Islet precursor cell (in vitro differentiated cells): ENCODE measurements at places on chromosomes 13 and 19.

- no peak for DNase-seq
These were observed 924 bp downstream of the TNFSF13B start for GRCh38 chr13:108270442-108270841.

DNA sequence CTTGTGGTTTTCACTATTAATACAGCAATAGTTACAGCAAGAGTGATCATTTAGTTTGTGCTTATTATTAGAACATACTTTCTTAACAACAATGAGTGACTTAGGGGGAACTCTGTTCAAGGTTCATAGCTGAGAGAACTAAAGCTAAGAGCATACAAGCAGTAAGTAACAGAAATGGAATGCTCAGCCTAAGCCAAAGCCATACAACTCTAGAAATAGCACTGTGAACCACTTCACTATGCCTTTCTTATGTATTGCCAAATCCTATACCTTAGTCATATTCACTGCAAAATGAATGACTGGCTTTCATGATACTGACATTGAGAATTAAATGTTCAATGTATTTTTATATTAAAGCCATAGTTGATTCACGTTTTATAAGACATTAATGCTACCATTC lies 599.7 kb upstream of the SLITRK1 start:
- no peak for DNase-seq

DNA sequence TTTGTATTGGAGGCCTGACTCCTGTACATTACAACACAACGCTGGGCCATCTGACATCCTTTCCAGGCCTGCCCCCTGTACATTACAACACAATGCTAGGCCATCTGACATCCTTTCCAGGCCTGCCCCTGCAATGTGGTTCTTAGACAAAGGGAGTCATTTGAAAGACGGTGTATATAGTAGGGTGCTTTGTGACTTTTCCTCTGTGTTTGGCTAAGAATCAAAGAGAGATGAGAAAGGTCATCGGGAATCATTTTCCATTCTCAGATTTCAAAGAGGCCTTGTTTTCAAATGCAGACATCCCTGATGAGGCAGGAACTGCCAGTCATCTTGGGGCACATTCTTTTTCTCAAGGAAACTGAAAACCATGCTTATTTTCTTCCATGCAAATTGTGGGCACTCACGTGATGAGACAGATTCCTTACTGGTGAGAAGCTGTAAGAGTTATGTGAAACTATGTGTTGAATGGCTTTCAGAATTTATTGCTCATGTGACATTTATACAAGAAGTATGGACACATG lies 551.6 kb downstream of the MYO16 start:
- no peak for DNase-seq

DNA sequence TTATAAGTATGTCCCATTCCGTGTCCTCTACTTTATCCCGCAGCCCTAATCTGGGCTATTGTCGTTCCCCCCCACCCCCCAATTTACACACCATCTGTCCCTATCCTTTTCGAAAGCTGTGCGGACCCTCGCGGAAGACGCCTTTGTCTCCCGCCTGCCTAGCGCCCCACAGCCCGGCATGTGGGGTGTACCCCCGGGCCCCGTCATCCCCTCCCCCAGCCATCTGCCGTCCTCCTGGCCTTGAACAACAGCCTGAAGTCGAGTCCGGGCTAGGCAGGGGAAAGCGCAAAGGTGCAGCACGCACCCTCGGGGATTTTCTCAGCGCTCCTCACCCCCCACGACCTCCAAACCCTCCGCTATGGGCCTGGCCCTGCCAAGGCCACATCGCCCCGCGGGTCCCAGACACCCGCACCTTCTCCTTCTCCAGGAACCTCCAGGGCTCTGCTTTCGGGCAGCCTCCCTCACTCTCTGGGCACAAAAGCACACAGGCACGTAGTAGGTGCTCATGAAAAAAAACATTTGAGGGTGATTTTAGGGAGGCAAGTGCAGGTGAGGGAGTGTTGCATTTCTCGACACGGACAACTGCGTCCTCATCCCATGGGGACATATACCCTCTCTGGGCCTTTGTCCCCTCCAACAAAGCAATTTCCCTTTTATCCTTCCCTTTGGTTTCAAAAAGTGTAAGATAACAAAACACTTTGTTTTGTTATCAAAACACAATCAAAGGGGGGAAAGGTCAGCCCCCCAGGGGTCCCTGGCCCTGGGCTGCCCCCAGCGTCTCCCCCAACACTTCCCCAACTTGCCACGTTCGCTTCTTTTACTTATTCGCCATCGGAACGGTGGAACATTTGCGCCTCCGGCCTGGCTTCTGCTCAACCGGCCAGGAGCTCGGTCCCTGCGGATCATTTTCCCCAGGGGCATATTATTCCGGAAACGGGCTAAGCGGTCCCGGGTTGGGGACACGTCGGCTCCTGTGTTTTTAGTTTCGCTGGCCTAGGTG lies 16.4 kb downstream of the CCDC124 start:
- no peak for DNase-seq

DNA sequence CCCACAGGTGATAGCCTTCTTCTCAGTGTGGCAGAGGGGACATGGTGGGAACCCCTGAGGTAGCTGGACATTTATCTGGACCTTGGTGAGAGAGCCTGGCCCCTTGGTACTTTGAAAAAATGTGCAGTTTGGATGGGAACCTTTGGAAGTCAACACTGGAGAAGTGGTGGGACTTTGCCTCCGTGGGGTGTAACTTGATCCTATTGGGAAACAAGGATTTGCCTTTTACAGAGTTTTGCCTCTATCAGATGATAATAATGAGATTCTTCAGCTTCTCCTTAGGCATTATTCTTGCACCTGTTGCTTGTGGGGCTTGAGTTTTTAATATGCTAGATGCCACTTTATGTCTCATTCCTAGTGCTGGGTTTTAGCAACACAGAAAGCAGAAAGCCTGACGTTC lies 99.0 kb downstream of the ERCC5 start:
- no peak for DNase-seq

- no peak for DNase-seq
These were observed 47.0 kb upstream of the TCF3 start for GRCh38 chr19:1699386-1699785.

- DNase-seq = no peak
These were observed 572 bp downstream of the UGGT2 start for GRCh38 chr13:96052656-96053002.

GRCh38 chr19:41297628-41298347 lies 12.2 kb upstream of the CCDC97 start:
- no peak for DNase-seq

DNA sequence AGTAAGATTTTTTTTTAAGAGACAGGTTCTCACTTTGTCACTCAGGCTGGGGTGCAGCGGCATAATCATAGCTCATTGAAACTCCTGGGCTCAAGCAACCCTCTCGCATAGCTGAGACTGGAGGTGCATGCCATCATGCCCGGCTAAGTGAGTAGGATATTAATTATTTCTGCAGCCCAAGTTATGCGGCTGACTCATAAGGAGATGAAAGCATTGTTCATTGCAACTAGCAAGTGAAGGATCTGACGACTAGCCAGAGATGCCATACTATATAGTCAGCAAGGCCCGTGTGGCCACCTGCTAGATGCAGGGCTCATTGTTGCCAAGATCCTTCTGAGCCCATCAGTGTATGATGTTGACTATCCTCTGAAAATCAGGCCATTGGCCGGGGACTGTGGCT lies 45.2 kb downstream of the ABCC4 start:
- peak; percentile 77 for DNase-seq

- no peak for DNase-seq
These were observed 203.0 kb downstream of the ITGBL1 start for GRCh38 chr13:101655435-101655834.

DNA sequence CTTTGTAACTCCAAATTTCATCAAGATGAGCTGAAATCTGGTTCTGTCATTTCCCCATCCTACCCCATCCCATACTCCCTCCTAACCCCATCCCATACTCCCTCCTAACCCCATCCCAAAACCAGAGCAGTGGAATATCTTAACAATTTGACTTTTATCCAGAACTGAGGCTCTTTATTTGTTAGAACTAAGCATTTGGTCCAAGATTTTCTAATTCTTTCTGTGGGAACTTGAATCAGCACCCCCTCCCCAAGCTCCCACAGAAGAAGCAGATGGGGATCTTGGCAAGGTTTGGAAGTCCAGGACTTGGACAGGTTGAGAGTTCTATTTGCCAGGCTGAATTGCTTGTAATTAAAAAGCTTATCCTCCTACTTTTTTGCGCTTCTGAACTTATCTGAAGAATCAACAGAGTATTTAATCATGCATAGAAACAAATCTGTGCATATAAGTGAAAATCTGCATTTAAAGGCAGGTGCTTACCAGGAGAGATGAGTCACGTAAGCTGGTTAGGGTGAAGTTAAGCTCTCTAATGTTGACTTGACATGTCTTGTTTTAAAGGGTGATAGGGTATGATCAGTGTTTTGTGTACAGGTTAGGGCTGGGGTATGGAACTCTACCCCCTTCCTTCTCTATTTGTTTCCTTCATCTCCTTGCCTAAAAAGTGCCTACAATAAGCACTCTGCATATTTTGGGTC lies 111.1 kb downstream of the COG6 start:
- DNase-seq = no peak

GRCh38 chr19:1286487-1287353 lies 1.0 kb downstream of the EFNA2 start:
- DNase-seq = no peak

- DNase-seq = no peak
These were observed 171.4 kb downstream of the SUCLA2 start for GRCh38 chr13:47829690-47830089.

DNA sequence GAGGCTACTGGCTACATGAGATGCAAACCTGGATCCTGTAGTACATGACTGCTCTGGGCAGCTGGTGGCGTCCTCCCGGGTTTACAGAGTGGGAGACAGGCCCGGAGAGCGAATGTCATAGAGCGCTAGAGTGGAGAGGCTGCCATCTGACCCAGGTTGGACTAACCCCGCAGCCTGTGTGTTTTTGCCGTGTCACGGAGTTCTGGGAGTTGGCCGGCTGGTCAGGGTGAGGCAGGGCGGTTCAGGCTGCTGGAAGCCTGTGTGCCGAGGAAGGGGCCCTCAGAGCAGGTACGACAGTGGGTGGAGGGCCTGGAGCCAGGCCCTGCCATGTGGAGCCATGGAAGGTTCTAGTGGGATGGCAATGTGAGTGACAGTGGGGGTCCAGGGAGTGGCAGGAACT lies 12.5 kb downstream of the CRTC1 start:
- DNase-seq = no peak

GRCh38 chr13:50915565-50915964 lies 6.0 kb downstream of the RNASEH2B start:
- no peak for DNase-seq

DNA sequence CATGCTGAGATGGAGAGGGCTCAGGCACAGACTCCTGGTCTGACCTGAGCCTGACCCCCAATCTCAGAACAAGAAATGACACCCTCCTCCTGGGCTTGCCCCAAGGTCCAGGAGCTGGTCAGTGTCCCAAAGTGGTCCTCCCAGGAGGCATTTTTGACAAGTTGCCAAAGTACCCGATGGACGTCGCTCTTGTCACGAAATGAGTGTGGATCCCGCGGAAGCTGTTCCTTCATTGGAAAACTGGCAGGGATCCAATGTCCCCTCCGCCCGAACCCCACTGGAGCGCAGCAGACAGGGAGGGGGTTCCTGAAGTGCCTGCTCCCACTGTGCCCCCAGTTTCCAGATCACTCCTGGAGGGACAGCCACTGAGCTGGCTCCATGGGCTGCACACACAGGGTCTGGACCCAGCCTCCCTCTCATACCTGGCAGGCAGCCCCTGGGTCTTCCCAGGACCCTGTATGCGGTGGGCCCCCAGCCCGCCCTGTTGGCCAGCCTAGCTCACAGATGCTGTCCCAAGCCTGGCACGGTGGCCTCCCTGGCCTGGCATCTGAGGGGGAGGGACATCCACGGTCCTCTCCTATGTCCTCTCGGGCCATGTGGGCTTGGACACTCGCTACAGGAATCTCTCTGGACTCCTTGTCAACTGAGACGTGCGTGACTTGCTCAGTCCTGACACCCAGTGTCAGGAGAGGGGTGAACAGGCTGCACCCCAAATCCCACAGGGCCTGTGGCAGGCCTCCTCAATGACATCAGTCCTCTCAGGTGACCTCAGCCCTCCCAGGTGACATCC lies 12.8 kb upstream of the ZNF14 start:
- no peak for DNase-seq

GRCh38 chr19:5290336-5291262 lies 50.0 kb downstream of the PTPRS start:
- no peak for DNase-seq

DNA sequence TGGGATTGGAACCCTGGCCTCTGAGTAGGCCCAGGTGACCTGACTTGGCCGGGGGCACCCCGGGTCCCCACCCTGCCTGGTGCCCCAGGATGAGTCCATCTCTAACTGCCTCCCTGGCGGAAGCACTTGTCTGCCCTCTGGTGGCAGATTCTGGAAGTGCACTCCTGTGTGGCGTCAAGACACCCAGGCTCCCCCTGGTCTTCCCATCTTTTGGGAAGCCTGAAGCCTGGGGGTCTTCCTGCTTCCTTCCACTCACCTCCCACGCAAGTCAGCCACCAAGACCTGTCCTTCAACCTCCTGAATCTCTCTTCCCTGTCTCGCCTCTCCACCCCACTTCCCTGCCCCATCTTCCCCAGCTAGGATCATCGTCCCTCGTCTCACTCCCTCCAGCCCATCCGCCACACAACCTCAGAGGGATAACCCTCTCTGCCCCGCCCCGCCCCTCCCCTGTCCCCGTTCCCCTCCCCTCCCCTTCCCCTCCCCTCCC lies 7.4 kb downstream of the RABAC1 start:
- peak; percentile 89 for DNase-seq

DNA sequence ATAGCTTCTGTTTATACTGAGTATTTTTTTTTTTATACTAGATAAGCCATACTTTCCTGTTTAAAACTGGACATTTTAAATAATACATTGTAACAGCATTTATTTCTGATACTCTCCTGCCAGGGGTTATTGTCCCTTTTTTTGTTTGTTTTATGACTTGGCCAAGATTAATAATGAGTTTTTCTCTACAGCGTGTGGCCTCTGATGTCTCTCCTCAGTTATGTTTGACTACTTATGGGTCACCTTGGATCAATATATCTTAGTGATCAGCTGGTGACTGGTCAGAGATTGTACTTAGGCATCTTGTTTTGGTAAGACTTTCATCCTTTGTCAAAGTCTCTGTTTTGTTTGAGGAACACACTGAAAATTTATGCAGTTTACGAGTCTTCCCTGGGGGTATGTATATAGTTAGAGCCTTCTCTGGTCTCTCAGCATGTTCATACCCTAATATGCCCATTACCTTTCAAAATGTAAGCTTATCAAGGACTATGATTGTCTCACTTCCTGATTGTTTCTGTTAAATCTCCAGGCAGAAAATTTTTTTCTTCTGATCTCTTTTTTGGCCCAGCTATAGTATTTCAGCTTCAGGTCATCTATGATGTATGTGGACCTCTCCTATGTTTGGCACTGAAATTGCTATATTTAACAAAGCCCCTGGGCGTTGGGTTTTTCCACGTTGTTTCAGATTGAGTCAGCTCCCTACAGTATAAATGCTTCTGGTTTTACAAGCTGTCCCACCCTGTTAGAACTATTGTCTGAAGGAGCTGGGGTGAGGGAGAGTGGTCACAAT lies 87.9 kb downstream of the URI1 start:
- DNase-seq = peak; percentile 67

DNA sequence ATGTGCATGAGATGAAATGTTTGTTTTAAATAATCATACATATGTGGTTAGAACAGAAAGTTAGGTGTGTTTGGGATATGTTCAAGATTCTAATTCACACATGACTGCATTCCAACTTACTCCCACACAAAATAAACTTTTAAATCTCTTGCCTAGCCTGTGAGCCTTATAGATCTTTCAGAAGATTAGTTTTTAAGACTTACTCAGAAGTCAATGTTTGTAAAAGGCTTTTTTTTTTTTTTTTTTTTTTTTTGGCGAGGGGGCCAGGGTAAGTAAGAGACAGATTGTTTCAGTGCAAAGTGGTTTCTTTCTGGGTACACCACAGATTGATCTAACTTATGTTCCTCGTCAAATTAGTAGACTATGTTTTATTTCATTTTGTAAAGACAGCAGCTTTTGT lies 39.1 kb downstream of the GPR180 start:
- no peak for DNase-seq

GRCh38 chr13:34038541-34039068 lies 220.7 kb downstream of the RFC3 start:
- DNase-seq = no peak
